ENCODE measurements at places on chromosomes 3 and 15. TPM values are rescaled to one million over a fixed set of nuclear protein-coding genes. Genes with fewer than 3 reads are reported as not detected.

Gene UBAP1L
- total RNA-seq = 5.5 TPM

Gene TUSC7
- not detected for total RNA-seq

- no peak for DNase-seq
Measured at GRCh38 chr15:58931987-58932588, 1.4 kb downstream of the SLTM start.

DNA sequence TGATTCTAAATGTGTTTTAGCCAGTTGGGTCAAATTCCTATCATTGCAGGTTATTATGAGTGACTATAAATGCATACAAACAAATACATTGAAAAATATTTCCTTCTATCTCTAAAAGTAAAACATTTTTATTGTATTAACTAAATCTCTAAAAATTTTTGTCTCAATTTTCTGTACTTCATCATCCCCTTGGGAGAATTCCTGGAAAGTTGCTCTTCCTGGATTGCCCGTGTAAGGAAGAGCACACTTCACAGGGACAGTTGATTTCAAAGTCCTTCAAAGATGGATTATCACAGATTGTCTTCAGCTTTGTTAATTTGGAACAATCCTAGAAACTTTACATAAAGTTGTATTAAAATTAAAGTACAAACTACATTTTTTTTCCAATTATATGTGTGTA, 595.6 kb downstream of the ROBO1 start:
- DNase-seq = no peak

Data from left lobe of liver (tissue), 2 donors.